ENCODE measurements at places on chromosomes 5 and 9. TPM values are rescaled to one million over a fixed set of nuclear protein-coding genes. Genes with fewer than 3 reads are reported as not detected.
A peak's percentile ranks its signal among the peaks of the same experiment; 100 is the strongest.

Gene SLC4A9
- polyA plus RNA-seq: 0.28 TPM

Gene ADGRV1
- 0.06 TPM for polyA plus RNA-seq

Gene PKD2L2
- polyA plus RNA-seq: not detected

Gene PRKAA1
- 32.8 TPM for polyA plus RNA-seq

Gene MEIKIN
- polyA plus RNA-seq: 0.08 TPM

Gene KIF3A
- polyA plus RNA-seq: 1.3 TPM

Gene SPINK7
- not detected for polyA plus RNA-seq

Gene NUTM2F
- polyA plus RNA-seq: not detected

Gene PCSK5
- 12.0 TPM for polyA plus RNA-seq

Gene GARIN3
- not detected for polyA plus RNA-seq

GRCh38 chr9:111599955-111600343, 502 bp upstream of the PTGR1 start:
- DNase-seq: no peak

DNA sequence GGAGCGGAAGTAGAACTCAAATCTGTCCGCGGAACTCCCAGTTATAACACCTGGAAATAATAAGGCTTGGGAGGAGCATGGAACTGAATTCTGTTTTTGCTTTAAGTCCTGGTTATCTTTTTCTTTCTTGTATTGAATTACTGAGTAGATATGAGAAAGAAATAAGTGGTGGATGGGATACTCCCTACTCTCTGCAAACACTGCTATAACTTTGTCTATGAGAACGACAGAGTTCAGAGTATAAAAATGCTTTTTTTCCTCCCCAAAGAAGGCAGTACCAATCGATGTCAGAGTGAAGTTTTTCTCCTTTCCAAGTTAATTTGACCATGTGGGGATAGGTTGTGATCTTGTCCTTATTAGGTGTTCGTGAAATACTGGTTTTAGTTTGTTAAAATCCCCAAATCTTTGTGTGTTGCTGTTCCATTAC, 1.2 kb downstream of the RIC1 start:
- peak; percentile 29 for DNase-seq

DNA sequence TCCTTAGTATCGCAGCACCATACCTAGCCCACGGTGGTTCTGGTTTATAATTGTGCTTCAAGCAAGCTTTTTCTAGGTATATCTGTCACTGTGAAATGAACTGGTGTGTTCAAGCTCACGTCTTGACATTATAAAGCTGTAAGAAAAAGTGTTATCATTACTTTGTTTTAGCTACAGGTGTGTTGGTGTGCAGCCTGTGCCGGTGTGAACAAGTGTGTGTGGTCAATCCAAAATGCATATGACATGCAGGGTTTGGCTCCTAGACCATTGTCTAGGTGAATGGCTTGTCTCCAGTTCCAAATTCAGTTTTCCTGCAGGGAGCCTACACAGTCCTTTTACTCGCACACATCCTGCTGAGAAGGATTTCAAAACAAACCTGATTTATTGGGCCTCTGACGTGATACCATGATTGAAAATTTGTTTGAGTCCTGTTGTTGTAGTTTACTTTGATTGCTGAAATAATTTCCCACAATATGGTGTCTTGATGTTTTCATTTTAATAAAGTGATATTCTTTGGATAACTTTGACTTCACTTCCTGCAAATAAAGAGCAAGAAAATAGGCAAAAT, 3.7 kb downstream of the LSM11 start:
- DNase-seq: no peak

DNA sequence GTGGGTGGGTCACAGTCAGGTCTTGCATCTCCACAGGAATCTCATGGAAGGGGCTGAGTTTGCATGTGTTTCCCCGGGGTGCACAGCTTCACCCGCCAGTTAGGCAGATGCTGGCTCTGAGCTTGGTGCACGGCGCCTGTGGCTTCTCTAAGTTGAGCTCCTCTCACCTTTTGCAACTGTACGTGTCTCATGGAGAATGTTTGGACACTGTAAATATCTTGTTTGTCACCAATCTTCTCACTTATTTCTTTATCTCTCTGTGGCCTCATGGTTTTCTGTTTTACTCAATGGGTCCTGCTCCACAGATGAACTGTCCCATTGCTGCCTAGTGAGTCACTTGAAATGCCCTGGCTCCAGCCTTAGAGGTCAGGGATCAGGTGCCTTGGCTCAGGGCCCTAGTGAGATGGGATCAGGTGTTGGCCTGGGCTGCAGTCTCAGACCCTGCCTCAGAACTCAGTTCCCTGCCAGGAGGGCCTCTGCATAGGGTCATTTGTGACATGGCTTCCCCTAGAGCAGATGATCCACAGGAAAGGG, 61.6 kb downstream of the WNK2 start:
- DNase-seq: no peak

DNA sequence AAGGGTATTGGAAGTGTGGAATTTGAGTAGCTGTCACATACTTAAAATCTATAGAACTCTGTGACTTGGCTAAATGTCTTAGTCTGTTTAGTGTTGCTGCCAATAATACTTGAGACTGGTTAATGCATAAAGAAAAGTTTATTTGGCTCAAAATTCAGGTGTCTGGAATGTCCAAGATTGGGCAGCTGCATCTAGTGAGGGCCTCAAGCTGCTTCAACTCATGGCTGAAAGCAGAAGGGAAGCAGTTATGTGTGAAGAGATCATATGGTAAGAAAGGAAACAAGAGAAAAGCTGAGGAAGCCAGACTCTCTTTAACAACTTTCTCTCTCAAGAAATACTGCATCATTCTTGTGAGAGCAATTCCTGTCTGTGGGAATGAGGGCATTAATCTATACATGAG, 1043.3 kb upstream of the CDH6 start:
- no peak for DNase-seq

DNA sequence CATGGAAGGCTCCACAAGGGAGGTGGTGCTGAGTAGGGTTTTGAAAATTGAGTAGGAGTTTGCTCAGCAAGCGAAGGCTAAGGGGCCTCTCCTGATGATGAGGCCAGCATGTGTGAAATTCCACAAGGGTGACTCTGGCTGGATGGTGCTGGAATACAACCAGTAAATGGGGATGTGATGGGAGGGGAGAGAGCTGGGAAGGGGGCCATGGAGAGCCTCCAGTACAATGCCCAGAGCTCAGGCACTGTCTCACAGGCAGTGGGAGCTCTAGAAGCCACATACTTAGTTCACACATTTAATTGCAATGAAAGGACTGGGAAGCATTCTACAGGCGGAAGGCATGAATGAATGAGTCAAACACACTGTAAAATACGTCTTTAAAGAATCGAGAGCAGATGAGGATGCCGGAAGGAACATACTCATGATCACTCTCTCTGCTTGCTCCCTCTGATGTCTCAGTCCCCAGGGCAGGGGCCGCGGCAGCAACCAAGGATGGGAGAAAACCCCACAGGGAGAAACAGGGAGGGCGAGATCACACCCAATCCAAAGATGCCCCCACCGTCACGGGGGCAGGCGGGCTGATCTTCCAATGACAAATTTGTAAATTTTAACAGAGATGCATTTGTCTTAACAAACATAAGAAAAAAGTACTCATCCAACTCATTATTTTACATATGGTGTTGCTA, 261.0 kb downstream of the NSG2 start:
- DNase-seq: no peak

DNA sequence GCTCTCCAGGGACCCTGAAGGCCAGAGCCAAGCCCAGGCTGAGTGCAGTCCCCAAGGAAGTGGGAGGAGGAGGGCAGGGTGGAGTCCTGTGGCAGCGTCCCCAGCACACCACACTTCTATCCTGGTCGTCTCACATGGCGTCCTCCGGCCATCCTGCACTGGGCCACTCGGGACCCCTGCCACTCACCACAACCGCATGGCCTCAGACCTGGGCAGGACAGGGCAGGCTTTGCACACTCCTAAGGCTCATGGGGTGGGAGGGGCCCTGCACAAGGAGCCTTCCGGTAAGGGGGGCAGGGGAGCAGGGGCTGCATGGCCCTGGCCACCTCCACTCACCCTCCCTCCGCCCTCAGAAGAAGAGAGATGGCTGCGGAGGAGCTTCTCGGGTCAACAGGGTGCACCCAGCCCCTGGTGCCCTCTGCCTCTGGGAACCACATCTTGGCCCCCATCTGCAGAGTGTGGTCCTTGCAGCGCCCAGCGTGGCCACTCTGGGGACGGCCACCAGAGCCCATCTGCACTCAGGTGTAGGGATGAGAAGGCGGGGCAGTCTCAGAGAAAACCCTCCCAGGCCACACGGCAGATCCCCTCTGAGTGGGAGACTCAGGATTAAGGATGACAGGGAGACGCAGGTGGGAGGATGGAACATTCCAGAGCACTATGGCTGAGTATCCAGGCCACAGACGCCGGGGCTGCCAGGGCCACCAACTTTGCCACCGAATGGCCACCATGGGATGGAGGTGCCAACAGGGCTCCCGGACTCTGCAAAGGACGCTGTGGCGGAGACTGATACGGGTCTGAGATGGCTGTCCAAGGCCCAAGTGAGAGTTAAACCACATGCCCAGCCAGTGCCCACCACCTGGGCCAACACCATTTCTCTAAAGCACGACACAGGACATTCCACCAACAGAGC, 7.6 kb downstream of the TPPP start:
- DNase-seq: no peak

DNA sequence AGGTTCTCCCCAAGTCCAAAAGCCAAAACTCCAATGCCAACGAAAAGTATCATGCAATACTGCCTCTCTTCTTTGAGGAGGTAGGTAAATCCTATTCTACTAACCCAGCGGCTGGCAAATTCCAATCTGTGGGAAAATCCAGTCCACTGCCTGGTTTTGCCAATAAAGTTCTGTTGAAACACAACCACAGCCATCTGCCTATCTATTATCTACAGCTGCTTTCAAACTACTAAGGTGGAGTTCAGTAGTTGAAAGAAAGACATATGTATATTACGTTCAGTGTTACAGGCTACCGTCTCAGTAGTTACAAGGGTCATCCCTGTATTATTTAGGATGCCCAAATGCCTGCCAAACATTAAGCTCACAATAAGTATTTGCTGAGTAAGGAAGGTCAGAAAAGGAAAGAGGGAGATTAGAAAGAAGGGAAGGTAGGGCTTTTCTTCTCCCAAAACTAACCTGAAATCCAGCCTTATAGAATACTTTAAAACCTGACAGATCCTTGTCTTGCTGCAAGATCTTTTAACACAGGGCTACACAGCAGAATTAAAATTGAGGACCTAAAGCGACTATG, 16.2 kb downstream of the ARL15 start:
- DNase-seq: no peak

DNA sequence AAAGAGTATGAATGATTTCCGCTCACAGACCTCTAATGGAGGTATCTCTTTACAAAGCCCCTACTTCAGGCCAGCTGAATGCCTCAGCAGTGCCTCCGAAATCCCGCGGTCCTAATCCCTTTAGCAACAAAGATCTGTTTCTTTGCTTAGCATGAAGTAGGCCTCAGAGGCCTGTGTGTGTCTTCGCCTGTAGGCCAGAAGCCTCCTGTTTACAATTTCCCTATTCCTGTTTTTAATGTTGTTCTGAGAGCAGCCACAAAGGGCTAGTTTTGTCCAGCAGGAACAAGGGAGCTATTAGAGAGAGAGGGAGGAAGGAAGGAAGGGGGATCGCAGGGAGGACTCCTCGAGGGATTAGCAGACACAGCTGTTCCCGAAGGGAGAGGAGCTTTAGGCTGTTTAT, 166.4 kb upstream of the SPRY4 start:
- DNase-seq: no peak

DNA sequence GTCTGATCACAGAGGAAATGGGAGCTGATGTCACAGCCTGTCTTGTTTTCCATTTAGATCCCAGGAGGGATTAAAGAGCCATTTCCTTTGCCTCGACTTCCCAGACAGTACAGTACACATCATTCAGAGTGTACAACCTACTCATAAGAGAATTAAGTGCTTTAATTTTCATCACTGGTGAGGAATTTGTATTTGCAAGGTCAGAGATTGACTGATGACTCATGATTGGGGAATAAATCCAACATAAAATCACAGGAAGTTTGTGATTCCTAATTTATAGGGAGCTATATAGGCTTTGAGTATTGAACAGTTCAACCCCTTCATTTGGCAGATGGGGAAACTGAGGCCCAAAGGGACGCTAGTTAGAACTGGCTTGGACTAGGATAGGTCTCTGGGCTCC, 4.1 kb upstream of the TOMM5 start:
- no peak for DNase-seq

GRCh38 chr5:158684469-158684868, 415.2 kb downstream of the EBF1 start:
- no peak for DNase-seq

GRCh38 chr9:120946259-120946658, 19.7 kb upstream of the TRAF1 start:
- no peak for DNase-seq

GRCh38 chr9:132288361-132288760, 66.4 kb downstream of the SETX start:
- no peak for DNase-seq

GRCh38 chr5:155418960-155419579, 405.5 kb downstream of the KIF4B start:
- DNase-seq: no peak

GRCh38 chr5:176170084-176170483, 68.1 kb upstream of the SIMC1 start:
- DNase-seq: no peak

- DNase-seq: no peak
Measured at GRCh38 chr5:16712178-16712577, 95.4 kb upstream of the RETREG1 start.

DNA sequence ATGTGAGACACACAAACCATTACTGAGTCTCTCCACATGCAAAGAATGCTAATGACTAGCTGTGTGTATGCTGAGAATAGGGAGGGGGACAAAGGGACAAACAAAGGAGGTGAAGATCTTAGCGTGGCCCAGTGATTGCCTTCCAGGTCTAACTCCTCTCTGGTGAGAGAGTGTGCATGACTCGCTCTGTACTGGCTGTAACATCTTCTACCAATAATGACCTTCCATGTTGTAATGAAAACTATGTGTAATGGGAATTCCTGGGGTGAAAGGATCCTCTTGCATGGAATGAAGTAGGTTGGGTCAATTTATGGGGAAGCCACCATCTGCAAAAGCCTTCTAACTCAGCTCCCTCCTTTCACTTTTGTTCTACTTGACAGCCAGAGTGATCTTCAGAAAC, 24.4 kb upstream of the GPR151 start:
- no peak for DNase-seq

DNA sequence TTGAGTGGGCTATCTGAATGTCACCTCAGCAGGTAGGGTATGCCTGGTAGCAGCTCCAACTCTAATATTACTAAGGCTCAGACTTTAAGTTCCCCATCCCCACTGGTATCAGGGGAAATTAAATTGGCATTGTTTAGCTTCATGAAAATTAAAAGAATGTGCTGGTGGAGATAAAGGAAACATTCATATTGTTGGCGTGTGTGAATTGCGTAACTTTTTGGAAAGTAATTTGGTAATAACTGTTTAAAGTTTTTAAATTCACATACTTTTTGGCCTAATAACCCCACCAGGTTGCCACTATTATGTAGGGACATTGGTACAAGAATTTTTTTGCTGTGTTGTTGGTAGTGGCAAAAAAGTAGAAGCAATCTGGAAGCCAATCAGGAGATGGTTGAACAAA, 29.4 kb downstream of the TNPO1 start:
- DNase-seq: no peak

All from CD14-positive monocyte (primary cell).